Tibial nerve (tissue), 4 donors: ENCODE measurements at places on chromosomes 12 and 14.

GRCh38 chr14:34129927-34130552 lies 179.2 kb upstream of the EGLN3 start:
- no peak for DNase-seq

DNA sequence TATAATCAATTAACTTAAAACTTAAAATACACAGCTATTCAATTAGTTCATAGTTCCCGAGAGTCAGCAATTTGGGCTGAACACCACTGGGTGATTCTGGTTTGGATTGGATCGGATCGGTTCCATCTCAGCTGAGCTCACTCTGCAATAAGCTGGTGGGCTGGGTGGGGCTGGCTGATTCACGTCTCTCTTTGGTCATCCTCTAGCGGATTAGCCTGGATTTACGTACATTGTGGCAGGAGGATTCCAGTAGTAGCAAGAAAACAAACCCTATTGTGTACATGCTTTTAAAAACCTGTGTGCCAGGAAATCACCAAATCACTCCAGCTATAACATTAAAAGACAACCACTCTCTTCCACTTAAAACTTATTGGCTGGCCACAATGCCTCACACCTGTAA lies 3.2 kb upstream of the CLEC4C start:
- DNase-seq, result no peak

GRCh38 chr14:78588906-78589305 lies 418.7 kb downstream of the NRXN3 start:
- no peak for DNase-seq

DNA sequence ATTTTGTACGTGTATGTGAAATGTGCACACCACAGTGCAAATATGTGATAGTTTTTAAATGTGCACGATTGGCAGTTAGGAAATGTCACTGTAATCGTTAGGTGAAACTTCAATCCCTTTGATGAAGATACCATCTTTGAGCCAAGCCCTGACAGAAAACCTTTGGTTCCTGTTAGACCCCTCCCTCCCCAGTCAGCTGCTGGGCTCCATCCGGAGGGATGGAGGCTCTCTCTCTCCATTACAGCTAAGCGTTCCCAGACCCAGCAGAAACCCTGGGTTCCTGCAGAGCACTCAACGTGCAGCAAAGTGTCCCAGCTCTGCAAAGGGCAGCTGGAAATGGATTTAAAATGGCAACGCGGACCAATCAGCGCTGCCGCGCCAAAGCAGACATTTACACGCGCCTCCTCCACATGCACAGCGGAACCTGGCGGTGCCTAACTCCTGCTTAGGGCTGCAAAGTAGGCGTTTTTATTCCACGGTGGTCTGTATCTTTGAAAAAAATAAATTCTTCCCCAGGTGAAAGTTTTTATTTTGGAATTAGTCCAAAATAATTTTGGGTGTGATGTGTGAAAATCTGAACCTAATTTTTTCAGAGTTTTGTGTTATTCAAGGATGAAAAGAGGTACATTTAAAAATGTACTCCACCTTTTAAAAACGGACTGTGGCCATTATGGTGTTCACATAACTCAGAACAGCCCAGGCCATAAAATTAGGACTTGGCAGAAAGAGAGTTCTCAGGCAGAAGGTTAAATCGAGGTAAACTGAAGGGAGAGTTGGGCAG lies 1.4 kb upstream of the HMGA2 start:
- DNase-seq, result no peak

DNA sequence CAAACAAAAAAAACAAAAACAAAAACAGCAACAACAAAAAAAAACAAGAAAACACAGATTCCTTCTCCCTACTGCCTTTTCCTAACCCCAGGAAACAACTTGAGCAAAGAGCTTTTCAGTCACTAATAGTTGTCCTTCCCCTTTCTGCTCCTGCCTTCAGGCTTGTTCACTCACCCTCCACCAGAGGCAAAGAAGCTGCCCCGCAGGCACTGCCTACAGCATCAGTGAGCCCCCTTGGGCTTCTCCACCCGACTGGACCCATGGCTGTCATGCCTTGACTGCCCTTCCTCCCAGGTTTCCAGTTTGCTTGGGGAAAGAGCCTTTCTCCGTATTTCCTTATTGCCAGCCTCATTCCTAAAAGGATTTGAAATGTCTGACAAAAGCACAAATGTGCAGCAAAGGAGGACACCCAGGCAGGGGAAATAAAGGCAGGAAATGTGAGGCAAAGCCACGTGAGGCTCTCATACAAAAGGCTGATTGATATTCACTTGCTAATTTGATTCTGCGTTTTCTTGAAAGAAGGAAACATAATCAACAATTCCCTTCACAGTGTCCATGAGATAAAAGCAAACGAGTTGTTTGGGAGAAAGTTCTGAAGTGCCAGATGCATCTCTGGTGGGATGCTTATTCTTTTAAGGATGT lies 85.7 kb downstream of the GPATCH2L start:
- DNase-seq, result no peak

- no peak for DNase-seq
Measured at GRCh38 chr14:53430870-53431269, 277.7 kb upstream of the DDHD1 start.

DNA sequence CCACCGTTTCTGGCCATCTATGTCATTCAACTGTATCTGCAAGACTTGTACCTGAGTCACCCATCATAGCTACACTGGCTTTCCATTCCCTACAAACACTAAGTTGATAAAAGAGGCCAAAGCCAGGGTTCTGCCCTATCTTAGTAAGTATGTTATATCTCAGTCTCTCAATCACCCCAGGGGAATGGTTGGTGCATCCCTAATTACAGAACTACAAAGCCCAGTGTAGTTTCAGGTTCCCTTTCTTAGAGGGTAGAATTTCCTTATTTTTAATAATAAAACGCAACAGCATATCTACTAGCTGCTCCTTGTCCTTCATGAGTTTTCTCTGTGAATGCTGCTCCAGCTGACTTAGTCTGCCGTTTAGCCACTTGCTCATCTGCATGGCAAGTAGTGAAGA lies 57.6 kb downstream of the ST8SIA1 start:
- no peak for DNase-seq

DNA sequence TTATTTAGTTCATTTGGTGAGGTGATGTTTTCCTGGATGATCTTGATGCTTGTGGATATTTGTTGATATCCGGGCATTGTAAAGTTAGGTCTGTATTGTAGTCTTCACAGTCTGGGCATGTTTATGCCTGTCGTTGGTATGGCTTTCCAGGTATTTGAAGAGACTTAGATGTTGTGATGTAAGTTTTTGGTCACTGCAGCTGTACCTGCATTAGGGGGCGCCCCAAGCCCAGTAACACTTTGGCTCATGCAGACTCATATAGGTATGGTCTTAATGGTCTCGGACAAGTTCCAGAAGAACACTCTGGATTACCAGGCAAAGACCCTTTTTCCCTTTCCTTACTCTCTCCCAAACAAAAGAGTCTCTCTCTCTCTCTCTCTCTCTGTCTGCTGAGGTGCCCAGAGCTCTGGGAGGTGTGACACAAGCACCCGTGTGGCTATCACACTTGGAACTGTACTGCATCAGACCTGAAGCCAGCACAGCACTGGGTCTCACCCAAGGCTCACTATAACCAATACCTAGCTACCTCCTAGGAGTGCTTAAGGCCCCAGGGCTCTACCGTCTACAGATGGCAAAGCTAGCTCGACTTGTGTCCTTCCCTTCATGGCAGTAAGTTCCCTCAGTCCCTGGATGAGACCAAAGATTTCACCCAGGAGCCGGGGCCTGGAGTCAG lies 425.8 kb upstream of the ATXN7L3B start:
- DNase-seq, result no peak

GRCh38 chr14:101078892-101079221 lies 175.3 kb upstream of the RTL1 start:
- no peak for DNase-seq

GRCh38 chr12:26473291-26473690 lies 277.9 kb downstream of the SSPN start:
- no peak for DNase-seq

DNA sequence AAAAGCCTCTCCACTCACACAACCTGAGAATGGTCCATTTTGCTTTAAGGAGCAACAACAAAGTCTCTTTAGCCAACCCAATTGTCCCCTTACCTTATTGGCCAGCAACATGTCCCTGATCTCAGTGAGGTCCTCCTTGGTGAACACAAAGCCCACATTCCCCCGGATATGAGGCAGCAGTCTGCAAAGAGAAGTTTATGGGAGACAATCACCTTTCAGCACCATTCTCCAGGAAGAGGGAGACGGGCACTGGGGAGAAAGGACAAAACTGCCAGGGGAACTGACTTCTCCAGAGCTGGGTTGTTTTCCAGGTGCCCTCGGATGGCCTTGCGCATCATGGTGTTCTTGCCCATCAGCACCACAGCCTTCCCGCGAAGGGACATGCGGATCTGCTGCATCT lies 1.9 kb downstream of the RPLP0 start:
- no peak for DNase-seq

- no peak for DNase-seq
Measured at GRCh38 chr14:77923131-77923936, 123.4 kb downstream of the ADCK1 start.

GRCh38 chr12:103799857-103800771 lies 40.9 kb downstream of the NT5DC3 start:
- peak; percentile 50 for DNase-seq

- DNase-seq, result no peak
Measured at GRCh38 chr12:47419497-47419896, 286.3 kb downstream of the RPAP3 start.

GRCh38 chr14:105148604-105149145 lies 19.9 kb downstream of the JAG2 start:
- DNase-seq, result no peak

DNA sequence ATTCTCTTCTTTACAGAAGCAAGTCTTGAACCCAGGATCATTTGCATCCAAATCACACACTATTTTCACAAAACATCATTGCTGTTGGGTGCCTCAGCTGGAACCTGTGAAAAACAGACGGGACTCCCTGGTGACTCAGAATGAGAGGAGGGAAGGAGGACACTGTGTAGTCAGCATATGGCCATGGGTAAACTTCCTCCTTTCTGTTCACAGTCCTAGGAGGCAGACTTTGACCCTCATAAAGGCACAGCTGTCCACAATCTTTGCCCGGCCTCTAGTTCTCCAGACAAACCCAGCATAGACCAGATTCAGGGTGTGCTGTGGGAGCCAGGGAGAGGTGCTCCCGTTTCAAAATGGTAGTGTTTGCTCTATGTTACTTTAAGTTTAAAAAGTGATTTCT lies 62.0 kb downstream of the DYRK2 start:
- DNase-seq, result no peak

DNA sequence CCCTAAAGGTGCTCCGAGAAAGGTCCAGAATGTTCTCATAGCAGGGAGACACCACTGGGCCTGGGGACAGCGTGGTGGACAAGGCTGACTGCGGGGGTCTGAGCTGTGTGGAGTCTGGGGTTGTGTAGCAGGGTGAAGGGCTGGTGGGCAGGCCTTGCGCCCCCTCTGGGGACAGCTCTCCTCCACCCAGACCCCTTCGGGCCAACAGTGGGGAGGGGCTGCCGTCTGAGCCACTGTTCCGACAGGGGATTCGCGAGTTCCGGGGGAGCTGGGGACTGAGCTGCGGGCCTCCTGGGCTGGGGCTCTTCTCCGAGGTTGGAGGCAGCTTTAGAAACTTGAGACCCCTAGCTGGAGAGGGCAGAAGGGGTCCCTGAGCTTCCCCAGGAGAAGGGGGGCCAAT lies 32.1 kb downstream of the NCKAP5L start:
- DNase-seq, result no peak

DNA sequence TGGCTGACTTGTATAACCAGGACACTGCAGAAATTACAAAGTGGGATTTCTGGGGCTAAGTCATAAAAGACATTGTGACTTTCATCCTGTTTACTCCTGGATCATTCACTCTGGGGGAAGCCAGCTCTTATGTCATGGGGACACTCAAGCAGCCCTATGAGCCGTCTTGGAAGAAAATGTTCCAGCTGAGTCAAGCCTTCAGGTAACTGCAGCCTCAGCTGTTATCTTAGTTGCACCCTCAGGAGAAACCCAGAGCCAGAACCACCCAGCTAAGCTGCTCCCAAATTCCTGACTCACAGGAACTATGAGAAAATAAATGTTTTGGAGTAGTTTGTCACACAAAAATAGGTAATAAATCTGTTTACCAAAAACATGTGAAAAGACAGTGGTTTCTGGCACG lies 43.1 kb upstream of the GXYLT1 start:
- no peak for DNase-seq

DNA sequence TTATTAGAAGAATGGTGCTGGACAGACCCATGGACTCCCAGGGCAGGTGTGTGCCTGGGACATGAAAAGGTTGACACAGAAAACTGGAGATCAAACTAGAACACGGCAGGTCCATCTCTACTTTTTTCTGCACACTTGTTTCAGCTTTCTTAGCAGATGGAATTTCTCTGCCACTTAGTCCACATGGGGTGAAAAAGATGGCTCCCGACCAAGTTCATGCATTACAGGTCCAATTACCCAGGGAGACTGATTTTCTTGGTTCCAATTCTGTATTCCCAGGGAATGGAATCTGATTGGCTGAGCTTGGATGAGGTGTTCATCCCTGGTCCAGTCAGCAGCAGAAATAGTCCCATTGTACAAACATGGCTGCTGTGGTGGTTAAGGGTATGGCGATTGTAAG lies 238.9 kb upstream of the SRRM4 start:
- no peak for DNase-seq

DNA sequence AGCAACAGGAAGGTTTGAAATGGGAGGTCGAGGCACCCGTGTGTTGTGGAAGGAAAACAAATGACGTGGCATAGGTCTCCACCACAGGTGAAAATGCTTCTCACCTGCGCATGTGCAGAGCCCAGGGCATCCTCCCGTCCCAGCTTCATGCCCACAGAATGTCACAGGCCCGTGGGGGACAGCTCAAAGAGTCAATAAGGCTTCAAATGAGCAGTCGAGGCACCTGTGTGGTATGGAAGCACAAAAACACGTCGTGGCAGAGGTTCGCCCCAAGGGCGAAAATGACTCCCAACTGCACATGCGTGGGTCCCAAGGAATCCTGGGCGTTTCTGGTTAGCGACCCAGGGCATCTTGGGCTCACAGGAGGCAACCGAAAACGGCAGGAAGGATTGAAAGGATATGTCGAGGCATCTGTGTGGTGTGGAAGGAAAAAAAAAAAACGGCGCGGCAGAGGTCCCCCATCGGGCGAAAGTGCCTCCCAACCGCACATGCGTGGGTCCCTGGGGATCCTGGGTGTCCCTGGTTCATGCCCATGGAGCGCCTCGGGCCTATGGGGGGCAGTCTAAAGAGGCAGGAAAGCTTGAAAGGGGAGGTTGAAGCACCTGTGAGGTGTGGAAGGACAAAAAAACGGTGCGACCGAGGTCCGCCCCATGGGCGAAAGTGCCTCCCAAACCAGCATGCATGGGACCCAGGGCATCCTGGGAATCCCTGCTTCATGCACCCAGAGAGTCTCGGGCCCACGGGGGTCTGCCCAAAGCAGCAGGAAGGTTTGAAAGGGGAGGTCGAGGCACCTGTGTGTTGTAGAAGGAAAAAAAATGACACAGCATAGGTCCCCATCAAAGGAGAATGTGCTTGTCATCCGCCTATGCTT lies 578.5 kb downstream of the ALG10 start:
- no peak for DNase-seq
